CD4-positive, alpha-beta T cell treated with Interleukin-4 for 4 hours (primary cell): ENCODE measurements at places on chromosomes 7 and 10.
A peak's percentile ranks its signal among the peaks of the same experiment; 100 is the strongest.

DNA sequence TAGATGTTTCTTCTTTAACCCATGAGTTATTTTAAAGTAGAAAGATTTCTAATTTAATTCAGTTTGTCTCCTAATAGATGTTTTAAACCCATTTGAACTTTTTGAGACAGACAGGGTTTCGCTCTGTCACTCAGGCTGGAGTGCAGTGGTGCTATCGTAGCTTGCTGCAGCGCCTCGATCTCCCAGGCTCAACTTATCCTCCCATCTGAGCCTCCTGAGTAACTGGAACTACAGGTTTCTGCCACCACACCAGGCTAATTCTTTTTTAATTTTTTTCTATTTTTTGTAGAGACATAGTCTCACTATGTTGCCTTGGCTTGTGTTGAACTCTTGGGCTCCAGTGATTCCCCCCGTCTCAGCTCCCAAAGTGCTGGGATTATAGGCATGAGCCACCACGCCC, 53.0 kb upstream of the RAB18 start:
- no peak for DNase-seq

DNA sequence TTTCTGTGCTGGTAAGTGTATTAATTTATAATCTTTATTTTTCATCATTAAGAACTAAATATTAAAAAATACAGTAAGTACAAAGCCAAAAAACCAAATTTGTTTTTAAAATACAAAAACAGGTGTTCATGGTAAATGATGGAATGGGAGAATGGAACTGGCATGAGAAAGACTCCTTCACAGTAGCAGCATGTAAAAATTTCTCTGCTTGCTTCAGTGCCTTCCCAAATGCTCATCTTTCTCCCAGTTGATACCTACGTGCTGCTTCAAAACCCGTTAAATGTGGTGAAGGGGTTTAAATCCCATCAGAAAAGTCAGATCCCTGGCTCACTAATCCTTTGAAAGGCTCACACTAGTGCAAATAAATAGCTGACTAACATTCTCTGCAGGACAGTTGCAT, 4.2 kb downstream of the RNF133 start:
- no peak for DNase-seq

DNA sequence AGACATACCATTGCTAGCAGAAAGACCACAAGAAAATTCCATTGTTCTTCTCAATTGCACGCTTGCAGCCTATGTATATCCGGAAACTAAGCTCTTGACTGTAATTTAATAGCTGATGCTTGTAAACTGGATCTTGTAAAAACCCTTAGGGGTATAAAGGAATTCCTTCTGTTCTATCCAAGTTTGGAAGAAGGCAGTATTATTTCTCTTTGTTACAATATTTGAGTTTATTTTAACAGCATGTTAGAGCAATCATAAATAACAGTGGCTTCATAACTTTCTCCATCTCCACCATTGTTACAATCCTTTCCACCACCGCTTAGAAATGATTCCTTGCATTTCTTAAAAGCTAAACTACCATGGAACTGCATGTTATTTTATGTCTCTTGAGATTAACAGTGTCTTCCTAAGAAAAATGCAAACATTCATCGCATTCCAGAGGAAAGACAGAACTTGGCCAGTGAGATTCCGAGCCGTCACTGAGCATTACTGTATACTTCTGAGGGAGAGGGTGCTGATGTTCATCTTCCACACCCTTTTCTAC, 92.5 kb downstream of the TRIL start:
- DNase-seq = no peak

DNA sequence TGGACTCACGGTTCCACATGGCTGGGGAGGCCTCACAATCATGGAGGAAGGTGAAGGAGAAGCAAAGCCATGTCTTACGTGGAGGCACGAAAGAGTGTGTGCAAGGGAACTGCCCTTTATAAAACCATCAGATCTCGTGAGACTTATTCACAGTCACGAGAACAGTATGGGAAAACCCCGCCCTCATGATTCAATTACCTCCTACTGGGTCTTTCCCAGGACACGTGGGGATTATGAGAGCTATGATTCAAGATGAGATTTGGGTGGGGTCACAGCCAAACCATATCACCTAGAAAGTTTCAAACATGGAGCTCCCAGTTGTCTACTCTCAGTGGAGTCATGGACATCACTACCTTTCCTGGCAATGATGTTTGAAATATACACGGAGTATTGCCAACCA, 49.6 kb downstream of the CYCS start:
- no peak for DNase-seq

GRCh38 chr10:3002304-3002703, 65.0 kb upstream of the PFKP start:
- DNase-seq = no peak

DNA sequence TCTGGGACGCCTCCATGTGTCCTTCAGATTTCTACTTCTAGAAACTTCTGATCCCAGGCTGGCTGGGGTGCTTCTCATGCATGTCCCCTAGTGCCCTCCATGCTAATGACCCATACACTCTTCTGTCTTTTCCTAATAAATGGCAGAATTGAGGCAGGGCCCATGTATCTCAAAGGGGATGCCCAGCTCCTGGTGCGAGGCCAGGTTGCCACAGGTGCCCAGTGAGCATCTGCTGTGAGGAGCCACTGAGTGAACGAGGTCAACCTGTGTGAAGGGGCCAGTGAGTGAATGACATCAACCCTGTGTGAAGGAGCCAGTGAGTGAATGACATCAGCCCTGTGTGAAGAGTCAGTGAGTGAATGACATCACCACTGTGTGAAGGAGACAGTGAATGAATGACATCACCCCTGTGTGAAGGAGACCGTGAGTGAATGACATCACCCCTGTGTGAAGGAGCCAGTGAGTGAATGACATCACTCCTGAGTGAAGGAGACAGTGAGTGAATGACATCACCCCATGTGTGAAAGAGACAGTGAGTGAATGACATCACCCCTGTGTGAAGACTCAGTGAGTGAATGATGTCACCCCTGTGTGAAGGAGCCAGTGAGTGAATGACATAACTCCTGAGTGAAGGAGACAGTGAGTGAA, 478.9 kb downstream of the PTPRN2 start:
- no peak for DNase-seq

GRCh38 chr7:7347045-7347444, 164.7 kb downstream of the C1GALT1 start:
- no peak for DNase-seq

DNA sequence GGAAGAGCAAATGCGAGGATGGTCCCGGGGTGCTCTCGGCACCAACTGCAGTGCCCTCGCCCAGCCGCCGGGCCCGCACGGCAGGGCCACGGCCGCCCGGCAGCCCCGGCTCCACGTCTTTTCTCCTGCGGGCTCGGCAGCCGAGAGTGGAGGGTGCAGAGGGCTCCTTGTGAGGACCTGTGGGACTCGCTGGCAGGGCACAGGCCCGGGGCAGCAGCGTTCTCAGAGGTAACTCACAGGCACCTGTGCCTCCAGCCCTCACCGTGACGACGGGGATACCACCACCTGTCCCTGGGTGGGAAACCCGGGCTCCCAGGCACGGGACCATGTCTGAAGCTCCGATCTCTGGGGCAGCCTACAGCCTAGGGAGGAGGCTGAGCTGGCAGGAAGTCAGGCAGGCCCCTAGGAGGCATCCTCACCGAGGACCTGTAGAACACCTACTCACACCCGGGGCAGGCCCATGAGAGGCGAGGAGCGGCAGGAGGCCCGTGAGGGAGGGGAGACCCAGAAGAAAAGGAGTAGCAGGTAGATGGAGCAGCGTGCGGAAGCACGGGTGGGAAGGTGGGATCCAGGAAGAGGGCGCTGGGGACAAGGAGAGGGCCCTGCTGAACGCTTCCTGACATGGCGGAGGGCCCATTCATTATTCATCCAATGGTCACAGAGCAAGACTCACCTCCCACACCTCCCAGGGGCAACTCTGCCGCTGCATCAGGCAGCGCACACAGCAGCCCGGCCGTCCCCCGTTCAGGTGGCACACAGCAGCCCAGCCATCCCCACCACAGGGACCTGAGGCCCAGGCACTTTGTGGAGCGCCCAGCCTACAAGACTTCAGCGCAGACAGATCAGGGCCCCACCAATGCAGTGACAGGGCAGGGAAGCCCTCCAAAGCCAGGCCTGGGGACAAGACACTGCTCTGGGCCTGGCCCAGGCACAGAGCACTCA, 244.9 kb downstream of the MAD1L1 start:
- DNase-seq = no peak

GRCh38 chr10:68333058-68333395, 299 bp upstream of the PBLD start:
- DNase-seq = no peak

DNA sequence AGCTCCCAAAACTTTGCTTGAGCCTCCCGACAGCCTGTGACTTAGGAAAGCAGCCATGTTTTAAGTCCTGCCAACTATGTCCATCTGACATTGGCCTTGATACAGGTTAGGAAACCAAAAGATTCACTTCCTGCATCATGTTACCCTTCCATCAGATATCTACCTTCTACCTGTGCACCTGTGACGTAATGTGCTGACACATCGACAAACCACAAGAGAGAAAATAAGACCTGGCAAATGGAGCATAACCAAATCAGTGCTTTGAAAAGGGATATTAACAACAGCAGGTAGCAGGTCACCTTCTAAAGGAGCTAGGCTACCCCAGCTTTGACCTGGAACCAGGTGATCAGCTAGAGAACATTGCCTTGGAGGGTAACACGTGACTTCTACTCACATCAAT, 14.8 kb upstream of the PRR15 start:
- no peak for DNase-seq

- DNase-seq = no peak
Measured at GRCh38 chr10:22832066-22832602, 95.7 kb upstream of the ARMC3 start.

- DNase-seq = no peak
Measured at GRCh38 chr10:45627412-45628048, 45.0 kb downstream of the ZFAND4 start.

DNA sequence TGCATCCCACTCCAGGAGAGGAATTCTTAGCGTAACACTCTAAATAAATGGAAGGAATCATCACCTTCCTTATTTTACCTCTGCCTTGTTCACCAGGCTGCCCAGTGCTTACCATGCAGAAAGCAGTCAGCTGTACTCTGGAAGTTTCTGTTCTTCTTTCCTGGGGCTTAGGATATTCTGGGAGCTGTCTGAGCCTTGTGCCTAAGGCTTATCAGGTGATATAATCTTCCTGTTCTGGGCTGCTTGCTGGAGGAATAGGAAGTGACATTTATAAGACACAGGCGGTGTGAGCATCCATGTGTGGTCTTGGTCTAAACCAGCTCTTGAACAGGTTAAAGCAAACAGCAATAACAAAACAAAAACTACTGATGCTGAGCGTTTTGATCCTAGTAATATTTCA, 13.5 kb downstream of the KCTD7 start:
- DNase-seq = no peak

GRCh38 chr7:143356414-143357050, 6.0 kb downstream of the FAM131B start:
- no peak for DNase-seq

DNA sequence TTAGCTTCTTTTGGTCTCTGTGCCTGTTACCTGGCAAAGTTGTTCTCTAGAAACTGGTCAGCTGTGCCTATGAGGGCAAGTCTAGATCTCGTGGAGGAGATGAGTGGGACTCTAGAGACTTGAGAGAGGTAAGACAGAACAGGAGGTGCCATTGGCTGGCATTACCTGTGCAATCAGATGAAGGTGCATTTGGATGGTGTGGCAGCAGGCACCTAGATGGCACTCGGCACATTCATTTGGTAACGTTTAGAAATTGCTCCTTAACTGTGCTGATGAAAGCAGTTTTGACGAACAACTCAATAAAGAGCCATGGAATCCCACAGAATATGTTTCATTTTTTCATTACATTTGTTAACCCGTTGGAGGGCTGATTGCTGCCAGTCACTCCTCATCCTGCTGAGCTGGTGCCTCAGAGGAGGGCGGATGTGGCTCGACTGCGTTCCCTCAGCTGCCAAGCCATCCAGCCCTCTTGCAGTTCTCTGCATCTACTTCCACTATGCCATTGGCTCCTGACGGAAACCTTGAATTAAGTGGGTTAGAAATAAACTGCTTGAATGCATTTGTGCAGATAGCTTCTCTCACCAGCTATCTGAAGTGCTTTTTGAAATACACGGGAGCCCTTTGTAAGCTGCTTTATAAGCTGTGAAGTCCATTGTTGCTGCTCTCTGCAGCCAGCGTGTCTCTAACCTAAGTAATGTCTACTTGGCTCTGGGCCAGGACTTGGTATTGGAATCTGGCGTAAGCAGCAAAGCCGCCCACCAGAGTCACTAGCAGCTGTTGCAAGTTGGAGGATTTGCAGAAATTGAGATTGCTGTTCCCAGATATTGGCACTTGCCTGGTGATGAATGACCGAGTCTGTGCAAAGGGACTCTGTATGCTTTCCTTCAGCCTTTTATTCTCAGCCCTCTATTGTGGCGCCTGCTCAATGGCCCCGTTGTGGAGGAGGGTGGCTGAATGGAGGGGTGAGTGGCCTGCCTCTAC, 87.4 kb downstream of the LRRC4 start:
- DNase-seq = no peak

DNA sequence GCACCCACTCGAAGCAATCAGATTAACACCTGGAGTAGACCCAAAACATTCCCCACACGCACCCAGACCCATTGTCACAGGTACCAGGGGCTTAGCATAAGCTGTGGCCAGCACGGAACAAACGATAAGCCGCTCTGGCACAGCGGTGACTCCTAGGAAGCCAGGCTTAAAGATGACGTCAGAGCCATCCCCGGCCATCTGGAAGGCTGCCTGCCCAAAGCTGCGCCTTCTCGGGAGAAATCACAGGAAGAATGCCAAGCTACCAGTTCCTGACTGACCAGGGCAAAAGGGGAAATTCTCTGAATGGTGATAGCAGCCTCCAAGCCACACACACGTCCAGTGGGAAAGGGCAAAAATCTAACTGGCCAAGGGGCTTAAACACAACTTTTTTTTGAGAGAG, 13.0 kb upstream of the WIPI2 start:
- no peak for DNase-seq

DNA sequence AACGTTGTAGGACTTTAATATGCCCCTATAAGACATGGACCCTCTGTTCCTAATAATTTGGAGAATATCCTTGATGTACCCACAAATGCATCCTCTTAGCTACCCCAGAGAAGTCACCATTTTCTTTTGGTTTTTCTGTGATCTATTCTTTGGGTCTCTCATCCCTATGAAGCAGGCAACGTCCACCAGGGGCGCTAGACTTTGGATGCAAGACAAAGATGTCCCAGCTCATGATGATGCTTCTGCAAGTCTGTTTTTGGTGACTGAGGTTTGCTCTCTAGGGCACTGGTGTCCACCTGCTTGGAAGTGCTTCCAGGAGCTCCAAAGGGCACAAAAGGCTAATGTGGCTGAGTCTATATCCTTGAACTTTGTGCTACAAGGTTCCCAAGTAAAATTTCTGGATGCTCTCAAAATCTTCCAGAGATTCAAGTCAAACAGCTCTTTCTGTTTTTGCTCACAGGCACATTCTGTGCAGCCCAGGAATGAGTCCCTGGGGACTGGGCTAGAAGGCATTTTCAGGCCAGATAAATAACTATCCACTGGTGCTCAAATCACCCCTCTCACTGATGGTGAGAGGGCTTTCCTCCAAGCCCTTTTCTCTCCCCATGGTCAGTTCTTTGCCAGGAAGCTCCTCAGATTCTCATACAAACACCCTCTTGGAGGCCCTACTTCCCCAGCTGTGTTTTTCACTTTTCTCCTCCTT, 166.4 kb downstream of the C7orf25 start:
- peak; percentile 9 for DNase-seq
